T follicular helper cell (primary cell): ENCODE measurements at places on chromosomes 11 and 22.

DNA sequence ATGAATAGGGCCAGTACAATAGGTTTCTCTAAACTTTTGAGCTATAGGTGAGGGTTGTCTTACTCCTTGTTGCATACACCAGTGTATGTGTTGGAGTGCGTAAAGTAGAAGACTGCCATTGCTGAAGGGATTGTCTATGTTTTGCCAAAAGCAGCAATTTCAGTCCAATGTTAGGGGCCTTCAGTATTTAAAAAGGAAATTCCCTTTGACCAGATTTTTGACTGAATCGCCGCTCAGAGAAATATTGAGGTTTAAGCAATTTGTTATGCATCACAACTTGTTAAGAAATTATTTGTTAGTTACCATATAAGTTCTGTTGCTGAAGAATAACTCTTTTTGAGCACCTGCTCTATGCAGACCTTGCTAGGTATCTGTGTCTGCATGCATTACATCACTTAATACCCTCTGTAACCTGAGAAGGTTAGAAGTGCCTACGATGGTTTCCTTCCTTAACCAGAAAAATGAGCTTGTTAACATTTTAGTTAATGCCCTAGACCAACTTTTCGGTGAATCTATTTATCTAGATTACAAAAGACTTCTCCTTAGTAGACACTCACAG is 33.9 kb downstream of the MMP20 start:
- no peak for DNase-seq

- no peak for DNase-seq
Measured at GRCh38 chr11:130031056-130031455, 28.4 kb upstream of the PRDM10 start.

DNA sequence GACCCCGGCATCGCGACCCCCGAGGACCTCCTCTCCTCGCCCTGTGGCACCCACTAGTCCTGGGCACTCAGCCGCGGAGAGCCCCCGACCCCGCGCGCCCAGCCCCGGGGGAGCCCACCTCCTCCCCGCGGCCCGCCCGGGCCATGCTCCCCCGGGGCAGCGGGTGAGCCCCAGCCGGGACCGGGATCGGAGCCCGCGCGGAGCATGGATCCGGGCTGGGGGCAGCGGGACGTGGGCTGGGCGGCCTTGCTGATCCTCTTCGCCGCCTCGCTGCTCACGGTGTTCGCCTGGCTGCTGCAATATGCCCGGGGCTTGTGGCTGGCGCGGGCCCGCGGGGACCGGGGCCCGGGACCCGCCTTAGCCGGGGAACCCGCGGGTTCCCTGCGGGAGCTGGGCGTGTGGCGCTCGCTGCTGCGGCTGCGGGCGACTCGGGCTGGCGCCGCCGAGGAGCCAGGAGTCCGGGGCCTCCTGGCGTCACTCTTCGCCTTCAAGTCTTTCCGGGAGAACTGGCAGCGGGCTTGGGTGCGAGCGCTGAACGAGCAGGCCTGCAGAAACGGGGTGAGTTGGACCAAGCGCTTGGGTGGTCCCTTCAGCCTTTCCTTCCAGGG is 498 bp downstream of the C2CD2L start:
- DNase-seq, result no peak

- peak; percentile 63 for DNase-seq
Measured at GRCh38 chr11:82867495-82868082, 32.6 kb downstream of the PRCP start.

DNA sequence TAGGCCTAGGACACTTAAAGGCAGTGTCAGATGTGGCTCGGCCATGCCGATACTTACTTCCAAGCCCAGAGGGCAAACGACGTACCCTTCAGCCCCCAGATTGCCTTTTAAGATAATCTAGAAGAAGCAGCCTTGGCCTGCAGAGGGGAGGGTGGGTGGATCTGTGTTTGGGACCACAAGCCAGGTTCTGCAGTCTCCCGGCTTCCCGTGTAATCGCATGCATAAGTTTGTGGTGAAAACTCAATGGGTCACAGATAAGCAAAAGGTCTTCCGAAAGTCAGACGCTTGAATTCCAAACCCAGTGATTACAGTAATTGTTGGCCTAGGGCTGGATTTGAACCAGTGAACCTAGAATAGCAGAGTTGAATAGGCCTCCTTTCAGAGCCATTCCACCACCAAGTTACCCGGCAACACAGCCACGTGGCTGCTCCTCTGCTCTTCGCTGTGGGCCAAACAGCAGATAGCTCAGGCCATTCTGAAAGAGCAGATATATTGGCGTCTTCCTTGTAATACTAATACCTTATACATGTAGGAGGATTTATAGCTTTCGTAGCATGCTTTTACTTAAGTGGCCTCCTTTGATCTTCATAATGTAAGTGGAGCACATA is 170.8 kb upstream of the CADM1 start:
- DNase-seq, result no peak

- DNase-seq, result no peak
Measured at GRCh38 chr11:117535850-117536411, 208.3 kb downstream of the CEP164 start.

- DNase-seq, result no peak
Measured at GRCh38 chr11:124896821-124897391, 759 bp downstream of the ROBO4 start.

- no peak for DNase-seq
Measured at GRCh38 chr22:42997582-42998090, 17.3 kb downstream of the PACSIN2 start.
